ENCODE measurements at places on chromosomes 1 and 21. TPM values are rescaled to one million over a fixed set of nuclear protein-coding genes. Genes with fewer than 3 reads are reported as not detected.

The OLIG2 gene
- 23.9 TPM for total RNA-seq

- no peak for DNase-seq
Measured at GRCh38 chr1:63793741-63794240, 20.0 kb downstream of the ROR1 start.

- DNase-seq: no peak
Measured at GRCh38 chr1:188224263-188224662, 1395.5 kb downstream of the PLA2G4A start.

DNA sequence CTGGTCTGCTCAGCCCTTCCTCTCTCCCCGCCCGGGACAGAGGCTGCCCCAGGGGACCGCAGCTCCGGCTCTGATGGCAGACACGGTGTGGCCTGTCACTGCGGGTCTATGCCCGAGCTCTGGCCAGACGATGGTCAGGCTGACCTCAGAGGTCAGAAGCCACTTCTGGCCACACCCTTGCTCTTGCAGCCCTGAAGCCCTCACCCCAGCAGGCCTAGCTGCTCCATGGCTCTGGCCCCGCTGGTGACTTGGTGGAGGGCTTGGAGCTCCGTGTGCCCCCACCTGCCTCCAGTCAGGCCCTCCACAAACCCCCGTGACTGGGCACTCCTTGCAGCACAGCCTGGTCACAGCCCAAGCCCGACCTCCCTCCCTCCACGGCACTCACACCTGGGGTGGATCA, 47.6 kb downstream of the PRDM16 start:
- no peak for DNase-seq

The PAX7 gene
- total RNA-seq: not detected

The AHDC1 gene
- total RNA-seq: 11.9 TPM

DNA sequence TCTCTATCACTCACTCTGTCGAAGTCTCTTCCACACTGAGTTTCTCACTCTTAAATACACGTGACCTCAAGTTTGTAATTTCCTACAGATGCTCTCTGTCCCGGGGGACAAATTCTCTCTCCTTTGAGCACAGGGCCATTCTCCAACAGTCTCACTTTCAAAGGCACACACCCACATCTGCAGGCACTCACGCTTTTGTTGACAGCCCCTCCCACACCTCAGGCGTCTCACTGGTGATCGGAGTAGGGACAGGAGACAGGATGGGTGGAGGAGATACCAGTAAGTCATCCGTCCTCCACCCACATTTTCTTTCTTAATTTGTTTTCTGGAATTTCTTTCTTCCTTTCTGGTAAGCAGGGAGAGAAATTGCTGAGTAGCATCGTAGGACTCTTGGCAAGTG, 40.6 kb upstream of the GREM2 start:
- DNase-seq: no peak

DNA sequence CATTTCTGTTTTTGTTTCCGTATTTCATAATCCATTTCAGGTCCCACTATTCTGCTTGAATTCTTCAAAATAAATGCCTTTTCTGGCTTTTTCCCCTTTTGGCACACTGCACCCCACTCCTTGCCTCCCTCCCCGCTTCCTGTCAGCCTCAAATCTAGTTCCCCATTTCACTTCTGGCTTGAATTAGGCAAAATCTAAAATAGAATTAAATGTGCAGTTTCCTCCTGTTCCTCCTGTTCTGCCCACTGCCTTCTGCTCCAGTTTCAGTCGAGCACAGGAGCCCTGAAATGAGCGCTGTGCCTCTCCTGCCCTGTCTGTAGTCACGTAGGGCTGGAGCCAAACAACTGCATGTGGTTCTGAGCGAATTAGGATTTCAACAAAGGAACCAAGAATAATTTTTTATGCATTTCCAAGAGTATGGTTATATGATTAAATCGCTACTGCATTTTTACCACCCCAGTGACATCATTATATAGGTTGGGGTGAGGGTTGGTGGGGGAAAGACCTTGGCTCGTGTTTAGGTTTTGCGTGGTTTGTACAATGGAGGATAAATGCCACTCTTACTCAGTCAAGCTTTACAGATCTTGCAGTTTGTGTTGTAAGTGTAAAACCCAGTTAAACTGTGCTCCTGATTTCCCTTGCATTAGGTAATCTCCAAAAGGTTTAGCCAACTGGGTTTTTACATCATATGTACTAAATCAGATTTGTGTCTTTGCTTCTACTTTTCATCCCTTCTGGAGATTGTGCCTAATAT, 114.9 kb downstream of the VPS13D start:
- DNase-seq: peak; percentile 69

GRCh38 chr21:35743571-35743970, 316.8 kb downstream of the SETD4 start:
- no peak for DNase-seq

DNA sequence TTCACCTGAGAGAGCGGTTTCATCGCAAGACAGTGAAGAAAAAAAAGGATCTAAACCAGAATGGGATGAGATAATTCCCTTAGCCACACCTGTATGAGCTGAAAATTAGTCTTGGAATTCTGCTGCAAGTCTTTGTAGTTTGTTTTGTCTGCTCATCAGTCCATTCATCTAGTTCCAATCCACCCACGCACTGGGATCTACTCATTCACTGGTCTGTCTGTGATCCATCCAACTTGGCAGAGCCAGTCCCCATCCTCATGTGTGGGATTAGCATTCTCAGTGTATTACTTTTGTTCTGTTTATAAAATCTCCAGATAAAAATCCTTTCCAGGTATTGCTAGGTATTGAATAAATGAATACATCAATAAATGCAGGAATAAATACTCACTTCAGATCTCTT, 266.5 kb upstream of the USP24 start:
- DNase-seq: no peak

DNA sequence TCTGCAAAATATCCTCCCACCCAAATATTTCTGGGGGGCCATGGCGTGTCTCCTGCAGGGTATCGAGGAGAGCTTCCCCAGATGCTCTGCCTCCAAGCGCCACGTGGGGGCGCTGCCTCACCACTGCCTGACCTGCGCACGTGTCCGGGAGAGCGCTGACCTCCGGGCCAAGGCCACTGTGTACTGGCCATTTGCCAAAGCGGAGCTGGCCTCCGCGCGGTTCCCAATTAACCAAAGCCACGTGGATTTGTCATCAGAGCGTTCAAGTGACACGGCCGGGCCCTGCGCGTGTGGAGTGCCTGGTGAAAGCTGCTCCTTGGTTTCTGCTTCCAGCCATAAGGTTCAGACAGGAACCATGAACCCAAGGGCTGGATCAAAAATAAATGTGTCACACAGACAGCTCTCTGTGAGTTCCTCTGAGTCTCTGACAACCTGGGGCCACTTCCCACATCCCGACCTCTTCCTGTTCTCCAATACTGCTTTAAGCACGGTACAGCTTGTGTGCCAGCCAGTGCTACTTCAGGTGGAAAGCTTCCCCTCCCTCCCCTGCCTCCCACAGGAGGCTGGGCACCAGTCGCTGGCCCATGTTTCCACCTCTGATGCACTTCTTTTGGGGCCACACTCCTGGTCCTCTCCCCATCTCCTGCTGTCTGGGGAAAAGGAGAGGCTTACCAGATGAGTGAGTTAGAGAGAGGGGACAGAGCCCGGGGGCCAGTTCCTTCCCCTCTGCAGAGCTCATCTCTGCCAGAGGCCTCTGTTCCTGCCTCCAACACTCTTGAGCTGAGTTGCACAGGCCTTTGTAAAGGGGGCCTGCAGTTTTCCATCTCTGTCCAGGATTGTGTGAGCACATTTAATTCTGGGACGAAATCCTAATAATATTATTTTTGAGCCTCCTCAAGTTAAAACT, 26.1 kb downstream of the ZP4 start:
- DNase-seq: peak; percentile 63

All from occipital lobe (tissue), 3 donors.